ENCODE measurements at places on chromosomes 2 and 18.

DNA sequence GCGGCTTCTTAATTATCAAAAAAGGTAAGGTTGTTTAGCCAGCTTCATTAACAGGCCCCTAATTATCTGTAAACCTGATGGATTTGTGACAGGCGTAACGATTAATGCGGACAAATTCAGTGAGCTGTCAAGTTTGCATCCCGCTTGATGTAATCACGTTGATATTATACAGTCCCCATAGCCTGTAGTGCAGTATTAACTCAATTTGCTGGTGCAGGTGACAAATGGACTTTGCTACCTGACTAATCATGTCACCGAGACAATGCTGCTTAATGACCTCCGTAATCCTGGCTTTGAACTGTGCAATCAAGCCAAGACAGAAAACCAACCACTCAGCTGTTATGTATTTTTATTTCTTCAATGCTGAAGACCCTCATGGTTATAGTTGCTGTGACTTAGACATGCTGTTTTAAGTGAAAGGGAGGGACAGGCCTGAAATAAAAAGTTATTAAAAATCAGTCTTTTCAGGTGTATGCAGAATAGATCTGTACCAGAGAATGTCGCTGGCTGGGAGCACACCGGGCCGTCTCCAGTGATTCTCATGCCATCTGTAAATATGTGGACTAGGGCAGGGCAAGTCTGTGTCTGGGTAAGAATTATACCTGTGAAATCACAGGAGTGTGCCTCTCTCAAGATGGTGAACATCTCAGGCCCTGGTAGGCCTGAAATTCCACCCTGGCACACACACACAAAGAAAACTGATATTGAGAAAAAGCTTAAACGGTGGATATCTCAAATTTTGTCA lies 4.3 kb downstream of the TSHZ1 start:
- no peaks in the 10 kb centered on the region for H3K27me3 ChIP-seq
- peaks cover 37% of the 10 kb centered on the region for H3K4me1 ChIP-seq
- peaks cover 11% of the 10 kb centered on the region for H3K36me3 ChIP-seq
- no peak overlapping the region for H3K27ac ChIP-seq
- no peak for DNase-seq

- DNase-seq, result no peak
- no peaks in the 10 kb centered on the region for H3K4me1 ChIP-seq
- no peak overlapping the region for H3K4me3 ChIP-seq
- H3K36me3 ChIP-seq, result no peaks in the 10 kb centered on the region
- no peak overlapping the region for H3K27ac ChIP-seq
- H3K27me3 ChIP-seq, result peaks cover 27% of the 10 kb centered on the region
Measured at GRCh38 chr2:88331239-88331638, 121.3 kb downstream of the FOXI3 start.

- peaks cover 4% of the 10 kb centered on the region for H3K36me3 ChIP-seq
- H3K4me1 ChIP-seq, result peaks cover 4% of the 10 kb centered on the region
- DNase-seq, result no peak
- H3K27me3 ChIP-seq, result no peaks in the 10 kb centered on the region
- no peak overlapping the region for H3K27ac ChIP-seq
Measured at GRCh38 chr2:28322981-28323396, 69.7 kb upstream of the FOSL2 start.

- no peak overlapping the region for H3K4me3 ChIP-seq
- H3K4me1 ChIP-seq, result no peaks in the 10 kb centered on the region
- no peak for DNase-seq
- H3K36me3 ChIP-seq, result no peaks in the 10 kb centered on the region
- no peak overlapping the region for H3K27ac ChIP-seq
Measured at GRCh38 chr2:204794624-204795023, 249.3 kb downstream of the PARD3B start.

DNA sequence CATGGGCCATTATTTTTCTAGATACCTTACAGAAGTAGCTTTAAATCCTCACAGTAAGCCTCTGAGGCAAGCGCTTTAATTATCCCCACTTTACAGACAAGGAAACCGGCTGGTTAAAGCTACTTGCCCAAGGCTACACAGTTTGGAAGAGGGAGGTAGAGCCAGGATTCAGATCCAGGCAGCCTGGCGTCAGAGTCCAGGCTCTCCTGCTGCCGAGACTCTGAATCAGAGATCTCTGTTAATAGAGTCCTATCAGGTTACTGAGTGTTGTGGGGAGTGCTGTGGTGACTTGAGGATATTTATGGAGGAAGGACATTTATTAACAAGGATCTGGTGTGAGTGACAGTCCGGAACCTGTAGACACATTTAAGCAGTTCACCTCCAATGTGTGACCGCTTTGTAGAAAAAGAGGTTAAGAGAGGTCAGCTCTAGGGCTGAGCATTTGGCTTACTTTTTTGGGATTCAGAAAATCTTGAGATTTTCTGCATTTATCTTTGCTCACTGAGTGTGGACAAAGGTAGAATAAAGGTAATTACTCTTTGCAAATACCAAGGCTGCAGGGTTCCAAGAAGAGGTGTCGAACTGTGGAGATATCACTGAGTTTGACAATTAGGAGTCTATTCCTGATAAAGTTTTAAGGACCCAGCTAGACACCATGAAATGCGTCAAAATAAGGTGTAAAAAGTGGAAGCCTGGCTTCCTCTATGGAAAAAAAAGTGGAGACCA lies 1.6 kb upstream of the CEP192 start:
- no peak for DNase-seq
- peaks cover 32% of the 10 kb centered on the region for H3K4me1 ChIP-seq
- H3K36me3 ChIP-seq, result peaks cover 23% of the 10 kb centered on the region
- no peak overlapping the region for H3K27ac ChIP-seq
- peak overlapping the region; percentile 93 for H3K4me3 ChIP-seq

DNA sequence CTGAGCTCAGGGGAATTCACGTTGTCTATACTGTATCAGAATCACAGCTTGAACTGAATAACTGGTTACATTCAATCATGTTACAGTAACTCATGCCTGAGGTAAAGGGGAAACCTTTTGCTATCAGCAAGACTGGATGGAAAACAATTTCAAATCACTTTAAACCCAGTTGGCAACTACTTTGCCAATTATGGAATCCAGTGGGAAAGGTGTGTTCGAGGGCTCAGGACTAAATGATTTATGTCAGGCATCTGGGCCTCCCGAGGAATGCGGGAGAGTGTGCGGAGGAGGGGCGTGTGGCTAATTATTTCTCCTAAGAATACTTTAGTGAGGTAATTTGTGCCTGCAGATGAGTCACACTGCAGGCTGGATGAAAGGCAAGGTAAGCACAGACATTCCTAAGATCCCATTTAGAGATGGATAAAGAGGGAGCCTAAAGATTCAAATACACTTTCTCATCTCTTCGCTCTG lies 100.1 kb downstream of the HRH4 start:
- H3K4me3 ChIP-seq, result no peak overlapping the region
- peaks cover 2% of the 10 kb centered on the region for H3K27me3 ChIP-seq
- no peaks in the 10 kb centered on the region for H3K4me1 ChIP-seq
- H3K27ac ChIP-seq, result no peak overlapping the region
- H3K36me3 ChIP-seq, result no peaks in the 10 kb centered on the region
- no peak for DNase-seq

GRCh38 chr2:57869758-57870344 lies 176.8 kb upstream of the VRK2 start:
- H3K4me3 ChIP-seq, result no peak overlapping the region
- no peaks in the 10 kb centered on the region for H3K27me3 ChIP-seq
- H3K36me3 ChIP-seq, result no peaks in the 10 kb centered on the region

GRCh38 chr2:140200764-140201163 lies 1420.6 kb upstream of the NXPH2 start:
- no peak overlapping the region for H3K27ac ChIP-seq
- H3K4me3 ChIP-seq, result no peak overlapping the region
- no peak for DNase-seq
- H3K27me3 ChIP-seq, result no peaks in the 10 kb centered on the region
